ENCODE measurements at places on chromosomes 5 and 9. TPM values are rescaled to one million over a fixed set of nuclear protein-coding genes. Genes with fewer than 3 reads are reported as not detected.

Gene PLPP7
- total RNA-seq = 6.6 TPM

Gene OR1J2
- total RNA-seq = not detected

Gene ST6GALNAC6
- total RNA-seq = 125 TPM

Gene MSANTD3
- total RNA-seq = 26.6 TPM

Measured in aorta (tissue), 5 donors.